ENCODE measurements at places on chromosomes 16 and 17. TPM values are rescaled to one million over a fixed set of nuclear protein-coding genes. Genes with fewer than 3 reads are reported as not detected.
A peak's percentile ranks its signal among the peaks of the same experiment; 100 is the strongest.

- DNase-seq: no peak
Observed at GRCh38 chr17:69555056-69555455, 140.6 kb downstream of the MAP2K6 start.

DNA sequence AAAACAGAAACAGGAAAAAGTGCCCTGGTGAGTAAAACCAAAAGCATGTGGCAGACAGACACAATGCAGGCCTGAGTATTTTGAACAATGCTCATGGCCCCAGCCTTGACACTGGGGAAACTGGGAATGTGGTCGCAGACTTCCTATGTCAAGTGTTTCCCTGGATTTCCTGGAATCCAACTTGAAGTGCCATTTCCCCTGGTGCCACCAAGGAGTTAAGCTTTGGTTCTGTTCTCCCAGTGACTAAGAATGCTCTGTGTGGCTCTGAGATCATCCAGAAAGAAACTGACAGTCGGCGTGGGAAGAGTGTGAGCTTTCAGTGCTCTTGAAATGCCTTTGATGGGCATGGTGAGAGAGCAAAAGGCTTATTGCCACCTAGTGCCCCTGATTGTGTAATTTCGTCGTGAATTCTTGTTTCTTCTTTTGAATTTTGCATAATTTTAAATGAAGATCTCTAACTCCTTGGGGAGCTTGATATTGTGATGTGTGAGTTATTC lies 96.0 kb downstream of the YPEL2 start:
- DNase-seq: no peak

Gene PLLP
- total RNA-seq: 77.5 TPM

GRCh38 chr16:67666032-67666551 lies 458 bp downstream of the ENKD1 start:
- peak; percentile 71 for DNase-seq

Measured in lower lobe of right lung (tissue), 2 donors.